Ovary (tissue), 10 donors: ENCODE measurements at places on chromosomes 5 and 9. TPM values are rescaled to one million over a fixed set of nuclear protein-coding genes. Genes with fewer than 3 reads are reported as not detected.

GRCh38 chr5:139659695-139660101 lies 11.5 kb downstream of the CXXC5 start:
- no peaks in the 10 kb centered on the region for H3K36me3 ChIP-seq
- DNase-seq: no peak
- H3K4me1 ChIP-seq: peaks cover 24% of the 10 kb centered on the region
- no peak overlapping the region for H3K27ac ChIP-seq
- no peak overlapping the region for H3K4me3 ChIP-seq

DNA sequence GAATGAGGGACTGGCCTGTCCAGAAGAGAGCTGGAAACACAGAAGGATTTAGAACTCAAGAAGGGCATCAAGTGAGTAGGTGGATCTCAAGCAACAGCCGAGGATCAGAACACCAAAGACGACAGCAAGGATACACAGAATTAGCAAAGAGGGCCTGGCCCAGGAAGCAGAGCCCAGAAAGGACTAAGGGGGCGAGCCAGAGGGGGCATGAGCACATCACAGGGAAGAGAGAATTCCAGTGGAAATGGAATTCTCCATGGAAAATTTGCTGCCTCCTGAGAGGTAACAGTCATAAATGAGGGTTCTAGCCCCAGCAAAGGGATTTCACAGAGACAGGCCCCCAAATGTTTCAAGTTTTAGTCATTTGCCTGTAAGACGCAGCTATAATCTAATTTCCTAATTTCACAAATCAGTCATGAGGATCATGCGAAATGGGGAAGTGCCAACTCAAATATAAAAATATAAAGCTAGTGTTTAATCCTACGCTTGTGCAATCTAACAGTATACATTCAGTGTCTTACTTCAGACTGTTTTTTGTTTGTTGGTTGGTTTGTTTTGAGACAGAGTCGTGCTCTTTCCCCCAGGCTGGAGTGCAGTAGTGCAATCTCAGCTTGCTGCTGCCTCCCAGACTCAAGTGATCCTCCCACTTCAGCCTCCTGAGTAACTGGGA lies 46.7 kb downstream of the FNBP1 start:
- peaks cover 5% of the 10 kb centered on the region for H3K4me1 ChIP-seq
- no peaks in the 10 kb centered on the region for H3K27me3 ChIP-seq
- no peak overlapping the region for H3K4me3 ChIP-seq
- H3K36me3 ChIP-seq: no peaks in the 10 kb centered on the region
- no peak overlapping the region for H3K27ac ChIP-seq

DNA sequence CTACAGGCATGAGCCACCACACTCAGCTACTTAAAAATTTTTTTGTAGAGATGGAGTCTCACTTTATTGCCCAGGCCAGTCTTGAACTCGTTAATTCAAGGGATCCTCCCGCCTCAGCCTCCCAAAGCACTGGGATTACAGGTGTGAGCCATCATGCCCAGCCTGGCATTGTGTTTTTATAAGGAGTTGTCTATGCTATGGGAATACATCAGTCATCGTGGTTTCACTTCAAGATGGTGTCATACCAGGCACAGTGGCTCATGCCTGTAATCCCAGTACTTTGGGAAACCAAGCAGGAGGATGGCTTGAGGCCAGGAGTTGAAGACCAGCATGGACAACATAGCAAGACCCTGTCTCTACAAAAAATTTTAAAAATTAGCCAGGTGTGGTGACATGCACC lies 49.7 kb downstream of the CYSTM1 start:
- no peak overlapping the region for H3K27ac ChIP-seq
- no peaks in the 10 kb centered on the region for H3K4me1 ChIP-seq
- H3K4me3 ChIP-seq: no peak overlapping the region
- DNase-seq: no peak
- no peaks in the 10 kb centered on the region for H3K27me3 ChIP-seq
- no peaks in the 10 kb centered on the region for H3K36me3 ChIP-seq

GRCh38 chr5:55320571-55320970 lies 12.8 kb downstream of the MTREX start:
- no peak overlapping the region for H3K4me3 ChIP-seq
- H3K27ac ChIP-seq: no peak overlapping the region
- H3K27me3 ChIP-seq: no peaks in the 10 kb centered on the region

DNA sequence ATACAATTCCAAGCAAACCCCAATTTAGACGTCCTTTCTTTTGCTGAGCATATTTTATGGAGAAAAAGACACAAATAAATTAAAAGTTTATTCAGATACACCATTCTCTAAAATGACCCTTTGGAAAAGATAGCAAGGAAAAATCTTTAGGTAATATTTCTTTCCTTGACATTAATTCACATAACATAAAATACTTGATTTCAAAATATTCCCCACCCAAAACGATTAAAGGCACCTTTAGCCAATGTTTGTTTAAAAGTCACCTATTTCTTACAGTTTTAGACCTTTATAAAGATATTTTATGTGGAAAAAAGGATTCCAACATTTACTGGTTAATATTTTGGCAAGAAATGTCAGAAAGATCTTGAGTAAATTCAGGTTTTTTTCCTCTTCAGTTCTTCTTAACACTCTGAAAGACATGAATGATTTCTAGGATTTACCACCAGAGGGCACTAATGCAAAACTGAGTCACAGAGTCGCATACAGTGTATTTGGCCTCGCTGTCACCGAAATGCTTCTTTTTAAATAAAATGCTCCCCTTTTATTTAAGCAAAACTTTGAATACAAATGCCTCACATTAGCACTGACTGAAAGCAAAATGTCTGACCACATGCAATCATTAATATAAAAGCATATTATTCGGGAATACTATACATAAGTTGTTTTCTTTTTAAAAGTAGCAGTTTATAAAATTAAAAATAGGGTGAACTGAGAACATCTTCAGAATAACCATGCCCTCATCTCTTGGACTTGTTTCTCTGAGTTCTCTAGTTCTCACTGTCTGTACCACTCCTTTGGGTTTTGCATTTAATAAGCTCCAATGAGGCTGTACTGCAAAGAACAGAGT lies 122.5 kb downstream of the SLC1A3 start:
- H3K4me1 ChIP-seq: no peaks in the 10 kb centered on the region
- no peak overlapping the region for H3K4me3 ChIP-seq
- H3K27ac ChIP-seq: no peak overlapping the region
- H3K36me3 ChIP-seq: no peaks in the 10 kb centered on the region
- no peak for DNase-seq

GRCh38 chr5:169707686-169708085 lies 70.6 kb downstream of the DOCK2 start:
- DNase-seq: no peak
- no peaks in the 10 kb centered on the region for H3K36me3 ChIP-seq
- no peaks in the 10 kb centered on the region for H3K4me1 ChIP-seq
- no peak overlapping the region for H3K27ac ChIP-seq

DNA sequence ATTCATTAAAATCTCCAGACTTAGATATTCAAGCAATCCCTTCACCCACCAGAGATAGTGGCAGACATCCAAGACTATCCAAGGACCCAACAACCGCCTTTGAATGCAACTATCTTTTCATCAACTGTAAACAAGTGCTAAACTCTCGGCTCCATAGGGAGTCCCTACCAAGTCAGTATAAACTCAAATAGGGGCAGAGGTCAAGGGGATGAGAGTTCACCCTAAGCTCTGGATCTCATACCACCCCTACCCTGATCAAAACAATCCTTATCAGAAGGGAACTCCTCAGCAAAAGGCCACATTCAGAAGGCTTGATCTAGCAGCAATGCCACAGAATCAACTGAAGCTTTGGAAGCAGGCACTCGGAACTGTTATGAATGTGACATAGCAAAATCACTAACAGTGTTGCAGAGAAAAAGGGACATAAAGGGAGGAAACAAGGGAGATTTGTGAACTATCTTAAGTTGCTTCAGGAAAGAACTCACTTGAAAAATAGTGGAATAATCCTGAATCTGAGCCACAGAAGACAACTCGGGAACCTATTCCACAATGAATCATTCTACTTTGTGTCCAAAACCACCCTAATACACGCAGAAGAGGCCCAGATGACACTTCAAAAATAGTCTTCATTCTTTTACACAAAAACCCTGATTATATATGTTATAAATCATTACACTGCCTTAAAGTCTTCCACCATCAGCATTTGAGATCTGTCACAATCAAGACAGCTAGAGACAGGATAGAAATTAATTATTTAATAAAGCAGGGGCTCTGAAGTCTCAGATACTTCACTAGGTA lies 49.8 kb downstream of the NR6A1 start:
- no peak for DNase-seq
- H3K27ac ChIP-seq: no peak overlapping the region
- peaks cover 5% of the 10 kb centered on the region for H3K4me1 ChIP-seq
- H3K27me3 ChIP-seq: no peaks in the 10 kb centered on the region

GRCh38 chr9:92507005-92507404 lies 24.7 kb upstream of the ASPN start:
- H3K27ac ChIP-seq: no peak overlapping the region
- no peak for DNase-seq
- no peaks in the 10 kb centered on the region for H3K27me3 ChIP-seq
- H3K4me1 ChIP-seq: peaks cover 10% of the 10 kb centered on the region
- no peak overlapping the region for H3K4me3 ChIP-seq

- H3K36me3 ChIP-seq: no peaks in the 10 kb centered on the region
- no peak overlapping the region for H3K27ac ChIP-seq
- DNase-seq: no peak
- peaks cover 16% of the 10 kb centered on the region for H3K4me1 ChIP-seq
These were observed 93.9 kb downstream of the GALNT10 start for GRCh38 chr5:154284433-154284832.

DNA sequence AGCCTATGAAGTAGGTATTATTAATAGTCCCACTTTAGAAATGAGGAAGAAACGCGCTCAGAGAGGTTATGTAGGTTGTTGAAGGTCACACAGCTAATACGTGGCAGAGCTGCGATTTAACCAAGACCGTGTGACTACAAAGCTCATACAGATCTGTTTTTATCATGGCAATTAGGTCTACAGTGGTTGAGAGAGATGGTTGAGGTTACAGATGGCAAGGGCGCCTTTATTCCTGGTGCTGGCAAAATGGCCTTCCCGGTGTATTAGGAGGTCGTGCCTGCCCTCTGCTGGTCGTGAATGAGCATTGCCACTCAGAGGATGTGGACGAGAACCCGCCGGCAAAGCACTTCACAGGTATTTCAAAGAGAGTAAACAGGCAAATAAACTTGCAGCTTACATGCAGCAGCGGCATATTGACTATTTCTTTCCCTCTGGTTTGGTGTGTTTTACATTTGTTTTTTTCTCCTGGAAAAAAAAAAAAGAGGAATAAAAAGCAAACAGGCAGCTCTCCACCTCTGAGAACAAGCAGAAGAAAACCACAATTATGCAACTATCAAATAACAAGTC lies 65.3 kb upstream of the EGFLAM start:
- H3K36me3 ChIP-seq: no peaks in the 10 kb centered on the region
- DNase-seq: peak; percentile 82
- no peaks in the 10 kb centered on the region for H3K27me3 ChIP-seq
- no peaks in the 10 kb centered on the region for H3K4me1 ChIP-seq

- no peak overlapping the region for H3K4me3 ChIP-seq
- H3K27me3 ChIP-seq: no peaks in the 10 kb centered on the region
- no peak for DNase-seq
- no peaks in the 10 kb centered on the region for H3K36me3 ChIP-seq
- H3K4me1 ChIP-seq: no peaks in the 10 kb centered on the region
- H3K27ac ChIP-seq: no peak overlapping the region
These were observed 53.2 kb downstream of the IQGAP2 start for GRCh38 chr5:76456258-76456657.

The RECK gene
- 18.0 TPM for total RNA-seq

The PCDHGB2 gene
- total RNA-seq: 10.1 TPM

The SLC27A6 gene
- 5.8 TPM for total RNA-seq

The SLC36A3 gene
- total RNA-seq: not detected

The OR1N2 gene
- not detected for total RNA-seq

The LMBRD2 gene
- total RNA-seq: 6.3 TPM

The CAMK4 gene
- total RNA-seq: 0.36 TPM

The MAP1B gene
- total RNA-seq: 66.4 TPM

The EDIL3 gene
- total RNA-seq: 9.7 TPM

The C9 gene
- total RNA-seq: not detected

The AGXT2 gene
- total RNA-seq: not detected

The OTP gene
- total RNA-seq: not detected

The NR3C1 gene
- 43.8 TPM for total RNA-seq
